ENCODE measurements at places on chromosomes 11 and 22. TPM values are rescaled to one million over a fixed set of nuclear protein-coding genes. Genes with fewer than 3 reads are reported as not detected.
A peak's percentile ranks its signal among the peaks of the same experiment; 100 is the strongest.

PLA2G6 gene
- total RNA-seq, result 36.5 TPM

GAB4 gene
- not detected for total RNA-seq

PTGDR2 gene
- total RNA-seq, result not detected

DNA sequence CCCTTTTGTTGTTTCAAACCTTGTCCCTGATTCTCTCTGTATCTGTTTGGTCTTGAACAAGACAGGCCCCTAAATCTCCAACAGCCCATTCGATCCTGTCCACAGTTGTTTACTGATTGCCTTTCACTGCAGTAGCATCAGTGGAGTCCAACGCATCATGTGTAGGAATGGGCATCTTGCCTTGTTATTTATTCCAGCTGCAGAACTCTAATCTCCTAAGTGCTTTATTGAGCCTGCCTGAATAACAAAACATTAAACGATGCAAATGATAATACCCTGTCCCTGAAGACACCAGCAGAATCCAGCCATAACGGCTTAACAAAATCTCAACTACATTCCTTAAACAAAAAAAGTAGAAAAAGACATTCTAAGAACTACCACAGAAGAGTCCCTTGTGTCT, 50.1 kb downstream of the SLC35F2 start:
- no peak for DNase-seq

DNA sequence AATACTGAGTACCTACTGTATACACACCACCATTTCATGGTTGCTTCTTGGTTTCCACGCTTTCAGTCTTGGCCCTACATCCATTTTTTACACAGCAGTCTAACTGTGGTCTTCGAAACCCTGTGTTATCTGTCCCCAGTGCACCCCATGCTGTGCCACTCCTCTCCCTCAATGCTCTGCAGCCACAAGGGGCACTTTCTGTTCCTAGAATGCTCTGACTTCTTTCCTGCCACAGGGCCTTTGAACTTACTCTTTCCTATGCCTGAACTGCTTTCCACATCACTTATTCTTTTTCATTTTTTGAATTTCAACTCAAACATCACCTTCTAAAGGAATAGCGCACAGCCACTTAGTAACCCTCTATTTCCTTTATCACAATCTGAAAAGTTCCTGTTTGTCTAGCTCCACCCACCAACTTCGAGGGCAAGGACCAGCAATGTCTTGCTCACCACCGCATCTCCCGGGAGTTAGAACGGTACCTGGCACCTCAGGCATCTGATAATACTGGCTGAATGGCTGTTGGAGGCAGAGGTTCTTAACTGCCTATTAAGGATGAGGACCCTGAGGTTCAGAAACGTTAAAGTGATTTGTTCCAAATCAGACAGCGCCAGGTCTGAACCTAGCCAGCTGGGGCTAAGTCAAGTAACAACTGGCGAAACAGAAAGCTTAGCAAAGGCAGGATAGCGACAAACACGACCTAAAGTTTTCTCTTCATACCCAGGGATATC, 568 bp downstream of the ALG8 start:
- peak; percentile 34 for DNase-seq

GRCh38 chr22:46076651-46077339, 73.5 kb upstream of the PPARA start:
- peak; percentile 28 for DNase-seq

GRCh38 chr11:124081483-124081882, 33.8 kb upstream of the VWA5A start:
- DNase-seq, result no peak

DNA sequence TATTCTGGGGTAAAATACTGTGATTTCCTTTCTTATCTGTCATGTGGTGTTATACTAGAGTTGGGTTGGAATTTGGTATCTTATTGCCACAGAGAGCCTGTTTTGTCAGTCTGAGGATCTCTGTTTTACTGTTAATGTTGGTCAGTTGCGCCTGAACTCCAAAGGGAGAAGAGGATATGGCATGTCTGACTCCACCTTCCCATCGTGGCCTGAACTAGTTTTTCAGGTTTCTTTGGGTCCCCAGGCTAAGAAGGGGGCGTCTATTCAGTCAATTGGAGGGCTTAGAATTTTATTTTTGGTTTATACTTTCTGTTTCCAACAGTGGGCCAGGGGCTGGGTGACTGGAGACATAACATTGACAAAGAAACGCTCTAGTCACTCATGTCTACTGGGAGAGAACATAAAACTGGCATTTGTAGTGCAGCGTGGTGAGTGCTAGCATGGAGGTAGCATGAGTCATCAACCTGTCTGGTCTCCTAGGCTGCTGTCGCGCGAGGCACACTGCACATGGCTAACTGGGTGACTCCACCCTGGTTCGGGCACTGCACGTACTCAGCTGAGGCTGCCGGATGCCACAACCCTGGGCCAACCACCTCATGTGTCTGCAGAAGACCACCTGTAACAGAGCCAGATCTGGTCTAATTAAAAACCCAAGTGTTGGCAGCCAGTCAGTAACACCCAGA, 120.1 kb upstream of the OR9Q1 start:
- DNase-seq, result peak; percentile 80

DNA sequence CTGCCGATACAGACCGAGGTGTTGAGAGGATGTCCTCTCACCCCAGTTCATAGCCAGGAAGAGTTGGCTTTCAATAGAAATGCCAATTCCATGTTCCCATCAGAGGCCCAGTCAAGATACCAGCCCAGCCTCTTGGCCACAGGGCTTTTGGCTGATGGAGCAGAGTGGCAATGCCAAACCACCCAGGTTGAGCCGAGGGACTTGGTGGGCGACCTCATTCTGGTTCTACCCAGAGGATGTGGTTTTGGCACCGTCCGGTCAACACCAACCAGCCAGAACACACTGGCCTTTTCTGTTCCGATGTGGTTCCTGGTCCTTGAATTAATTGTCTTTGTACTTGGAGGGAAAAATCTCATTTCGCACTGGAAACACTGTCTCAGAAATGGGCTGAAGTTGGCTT, 60.5 kb downstream of the COMMD9 start:
- no peak for DNase-seq
